Prostate gland (tissue), 2 donors: ENCODE measurements at places on chromosomes 5 and 9.

- DNase-seq = no peak
These were observed 53.0 kb downstream of the DCP2 start for GRCh38 chr5:113029614-113030013.

DNA sequence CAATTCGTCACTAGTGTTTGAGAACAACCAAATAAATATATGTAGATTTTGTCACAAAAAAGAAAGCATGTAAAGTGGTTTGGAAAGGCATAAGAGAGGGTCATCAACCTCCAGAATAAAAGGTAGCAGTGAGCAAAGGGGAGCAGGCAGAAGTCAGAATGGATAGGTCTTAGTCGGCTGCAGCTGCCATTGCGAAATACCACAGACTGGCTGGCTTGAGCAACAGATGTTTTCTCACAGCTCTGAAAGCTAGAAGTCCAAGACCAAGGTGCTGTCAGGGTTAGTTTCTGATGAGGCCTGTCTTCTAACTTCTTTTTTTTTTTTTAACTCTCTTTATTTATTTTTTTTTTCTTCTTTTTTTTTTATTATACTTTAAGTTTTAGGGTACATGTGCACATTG lies 208.1 kb upstream of the PIK3R1 start:
- DNase-seq = no peak

- no peak for DNase-seq
These were observed 56.6 kb downstream of the AP3B1 start for GRCh38 chr5:78237911-78238310.

DNA sequence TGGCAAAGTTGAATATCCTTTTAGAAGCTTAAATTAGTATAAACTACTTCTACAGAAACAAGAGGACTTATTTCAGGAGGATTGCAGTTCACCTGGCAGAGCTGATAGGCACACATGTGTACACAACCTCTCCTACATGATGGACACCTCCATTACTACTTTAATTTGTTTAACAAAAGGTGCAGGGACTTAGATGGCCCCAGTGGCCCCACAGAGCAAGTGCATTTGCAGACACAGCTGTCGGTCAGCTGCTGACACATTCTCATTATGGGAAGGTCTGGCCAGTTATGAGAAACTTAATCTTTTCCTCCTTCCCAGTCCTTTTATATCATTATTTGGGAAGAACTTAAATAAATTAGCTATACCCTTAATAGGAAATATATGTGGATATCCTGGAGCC lies 28.3 kb downstream of the TDRD7 start:
- DNase-seq = no peak
